Activated CD4-positive, alpha-beta T cell treated with anti-CD3 and anti-CD28 coated beads for 48 hours (primary cell): ENCODE measurements at places on chromosomes 5 and 9.

DNA sequence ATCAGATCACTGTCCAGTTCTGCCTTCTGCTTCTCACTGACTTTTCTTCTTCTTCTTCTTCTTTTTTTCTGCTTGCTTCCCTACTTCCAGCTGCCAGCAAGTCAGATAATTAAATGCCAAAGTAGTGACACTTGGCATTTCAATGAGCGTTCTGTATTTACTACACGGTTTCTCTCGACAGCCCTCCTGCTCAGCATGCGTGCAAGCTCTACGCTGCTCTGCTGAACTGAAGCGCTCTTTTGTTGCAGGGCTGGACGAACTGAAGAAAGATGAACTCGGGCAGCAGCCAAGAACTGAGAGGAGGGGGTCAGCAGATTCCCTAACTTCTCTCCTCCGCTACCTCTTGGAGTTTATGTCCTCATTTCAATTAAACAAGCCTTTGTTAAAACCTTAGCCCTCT, 319.1 kb downstream of the GLIS3 start:
- DNase-seq = no peak

DNA sequence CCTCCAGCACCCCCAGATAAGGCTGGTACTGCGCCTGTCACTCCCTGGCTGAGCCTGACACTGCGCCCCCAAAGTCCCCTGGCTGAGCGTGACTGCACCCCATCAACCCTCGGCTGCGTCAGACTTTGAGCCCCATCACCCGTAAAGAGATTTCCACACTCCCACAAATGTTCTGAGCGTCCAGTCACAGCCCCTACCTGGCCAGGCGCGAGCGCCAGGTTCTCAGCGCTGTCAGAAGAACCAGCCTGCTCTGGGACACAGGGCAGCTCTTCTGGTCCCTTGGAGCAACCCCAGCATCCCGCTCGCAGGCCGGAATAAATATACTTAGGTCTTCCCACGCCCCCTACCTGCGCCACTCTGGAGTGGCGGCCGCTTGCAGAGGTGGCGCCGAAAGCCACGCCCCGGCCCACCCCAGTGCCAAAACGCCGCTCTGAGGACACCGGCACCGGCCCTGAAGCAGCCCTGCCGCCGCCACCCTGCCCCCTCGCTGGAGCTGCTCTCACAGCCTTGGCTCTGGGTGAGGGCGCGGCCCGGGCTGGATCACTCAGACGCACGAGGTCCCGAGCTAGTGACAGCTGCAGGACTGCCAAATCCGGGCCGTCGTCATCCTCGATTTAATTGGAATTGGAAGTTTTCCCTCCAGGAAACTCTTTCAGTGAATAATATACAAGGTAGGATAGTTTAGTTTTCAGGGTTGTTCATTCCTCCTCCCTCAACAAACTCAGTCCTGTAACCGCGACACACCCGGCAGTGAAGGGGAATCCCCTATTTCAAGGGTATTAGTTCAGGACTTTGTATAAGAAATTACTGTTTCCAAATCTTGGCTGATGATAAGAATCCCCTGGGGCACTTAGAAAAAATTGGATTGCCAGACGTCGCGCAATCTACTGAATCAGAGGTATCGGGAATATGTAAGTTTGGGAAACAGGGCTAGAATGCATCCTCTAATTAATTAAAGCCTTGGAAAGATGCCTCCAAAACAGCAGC, 1.2 kb upstream of the CEMIP2 start:
- peak; percentile 74 for DNase-seq

DNA sequence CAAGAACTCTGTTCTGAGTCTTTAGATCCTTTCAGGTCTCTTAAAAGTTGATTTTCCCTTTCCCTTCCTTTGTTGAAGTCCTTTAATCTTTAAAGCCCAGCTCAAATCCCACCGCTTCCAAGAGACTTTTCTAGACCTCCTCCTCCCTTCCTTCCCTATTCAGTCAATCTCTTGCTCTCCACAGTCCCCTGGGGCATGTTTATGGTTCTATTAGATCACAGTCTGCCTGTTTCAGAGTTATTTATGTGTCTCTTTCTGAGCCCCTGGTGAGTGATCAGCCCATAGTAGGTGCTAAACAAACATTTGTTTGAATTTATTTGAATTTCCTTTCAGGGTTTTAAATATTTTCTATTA, 7.2 kb upstream of the ARSI start:
- DNase-seq = no peak

GRCh38 chr5:72633649-72634048, 126.4 kb upstream of the ZNF366 start:
- no peak for DNase-seq

GRCh38 chr5:72602696-72603685, 95.8 kb upstream of the ZNF366 start:
- no peak for DNase-seq

GRCh38 chr5:180720486-180720885, 19.4 kb downstream of the OR2Y1 start:
- no peak for DNase-seq

GRCh38 chr9:35311891-35312639, 150.3 kb downstream of the UNC13B start:
- DNase-seq = no peak

DNA sequence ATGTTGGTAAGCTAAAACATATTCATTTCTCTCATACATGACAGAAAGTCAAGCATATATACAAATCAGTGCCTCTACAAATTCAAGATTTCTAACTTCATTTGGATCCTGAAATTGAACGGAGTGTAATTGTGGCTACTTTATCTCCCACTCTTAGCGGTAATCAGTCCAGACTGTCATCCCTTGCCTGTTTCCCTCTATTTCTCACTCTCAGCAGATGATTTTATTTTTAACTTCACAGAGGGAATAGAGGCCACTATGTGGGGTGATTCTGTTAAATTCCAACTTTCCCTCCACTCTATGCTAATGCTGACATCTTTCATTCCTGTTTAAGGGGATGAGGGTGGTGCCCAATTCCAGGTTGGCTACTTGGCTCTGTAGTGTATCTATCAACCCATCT, 153.8 kb upstream of the KCNN2 start:
- DNase-seq = no peak

DNA sequence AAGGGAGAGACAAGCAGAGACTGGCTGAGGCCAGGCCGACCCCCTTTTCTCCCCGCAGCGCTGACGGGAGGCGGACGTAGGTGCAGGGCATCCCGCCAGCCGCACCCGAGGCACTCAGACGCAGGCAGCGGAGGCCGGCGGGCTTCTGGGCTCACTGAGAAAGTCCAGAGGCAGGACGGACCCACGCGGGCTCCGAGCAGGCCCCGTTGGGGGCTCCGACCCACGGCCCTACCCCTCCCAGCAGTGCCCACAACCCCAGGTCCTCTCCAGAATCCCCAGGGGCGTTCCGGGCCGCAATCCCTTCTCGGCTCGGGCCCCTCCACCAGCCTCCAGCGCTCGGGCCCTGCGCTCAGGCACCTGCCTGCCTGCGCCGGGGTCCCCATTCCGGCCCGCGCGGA, 543 bp downstream of the MTMR12 start:
- DNase-seq = peak; percentile 59

DNA sequence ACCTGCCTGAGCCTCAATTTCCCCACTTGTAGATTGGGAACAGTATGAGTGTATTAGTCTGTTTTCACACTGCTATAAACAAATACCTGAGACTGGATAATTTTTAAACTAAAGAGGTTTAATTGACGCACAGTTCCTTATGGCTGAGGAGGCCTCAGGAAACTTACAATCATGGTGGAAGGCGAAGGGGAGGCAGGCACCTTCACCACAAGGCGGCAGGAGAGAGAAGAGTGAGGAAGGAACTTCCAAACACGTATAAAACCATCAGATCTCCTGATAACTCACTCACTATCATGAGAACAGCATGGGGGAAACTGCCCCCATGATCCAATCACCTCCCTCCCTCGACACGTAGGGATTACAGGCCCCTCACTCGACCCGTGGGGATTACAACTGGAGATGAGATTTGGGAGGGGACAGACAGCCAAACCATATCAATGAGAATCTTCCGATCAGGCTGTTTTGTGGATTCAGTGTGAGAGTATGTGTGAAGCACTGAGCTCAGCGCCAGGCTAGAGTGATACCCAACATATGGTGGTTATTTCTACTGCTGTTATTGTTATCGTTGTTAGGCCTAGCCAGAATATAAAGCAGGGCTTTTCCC, 14.6 kb upstream of the LMX1B start:
- DNase-seq = no peak

GRCh38 chr5:6780802-6781391, 67.7 kb downstream of the TENT4A start:
- DNase-seq = peak; percentile 60

- DNase-seq = no peak
These were observed 152.9 kb upstream of the CHD1 start for GRCh38 chr5:99081711-99082110.

GRCh38 chr9:125758986-125759763, 12.0 kb downstream of the PBX3 start:
- DNase-seq = no peak

GRCh38 chr5:1380910-1381309, 36.0 kb upstream of the CLPTM1L start:
- DNase-seq = no peak

DNA sequence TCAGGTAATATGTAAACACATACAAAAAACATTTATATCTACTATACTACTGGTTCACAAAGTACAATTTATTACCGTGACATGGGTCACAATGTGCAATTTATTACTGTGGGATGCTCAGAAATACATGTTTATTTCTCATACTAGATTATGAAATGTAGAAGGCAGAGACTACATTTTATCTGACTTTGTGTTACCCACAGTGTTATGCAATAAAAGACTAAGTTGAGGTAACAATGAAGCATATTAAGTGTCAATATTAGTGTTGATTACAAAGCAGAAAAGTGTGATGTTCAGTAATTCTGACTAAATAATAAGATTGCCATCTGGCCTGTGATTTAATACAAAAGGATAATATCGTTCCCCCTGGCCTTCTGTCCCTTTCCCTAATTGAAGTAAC, 42.4 kb downstream of the CPLANE1 start:
- no peak for DNase-seq

DNA sequence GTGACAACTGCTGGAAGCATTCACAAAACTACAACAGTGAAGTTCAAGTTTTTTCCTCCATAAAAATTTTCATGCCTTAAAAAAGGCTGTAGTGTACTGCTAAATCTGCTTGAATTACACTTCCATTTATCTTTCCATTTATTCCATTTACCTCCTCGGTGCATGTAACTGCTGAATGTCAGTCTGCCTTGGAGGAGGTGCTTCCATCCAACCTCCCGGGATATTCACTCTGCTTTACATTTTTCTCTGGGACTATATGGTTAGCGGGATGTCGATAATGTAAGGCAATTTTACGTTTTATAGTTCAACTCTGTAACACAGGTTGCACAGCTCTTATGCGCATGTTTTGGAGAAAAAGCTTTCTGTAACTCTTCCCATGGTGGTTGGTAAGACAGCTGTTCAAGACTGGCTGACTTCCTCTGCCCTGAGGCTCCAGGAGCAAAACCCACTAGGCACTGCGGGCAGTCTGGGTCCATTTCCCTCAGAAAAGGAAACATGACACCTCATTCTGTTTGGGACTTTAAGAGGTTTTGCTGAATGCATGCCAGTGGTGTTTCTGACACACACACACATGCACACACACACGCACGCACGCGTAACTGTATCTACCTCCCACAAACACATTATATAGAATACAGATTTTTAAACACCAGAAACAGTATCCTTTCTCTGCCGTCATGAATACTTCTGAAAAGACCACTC, 66.1 kb downstream of the SPTLC1 start:
- no peak for DNase-seq

DNA sequence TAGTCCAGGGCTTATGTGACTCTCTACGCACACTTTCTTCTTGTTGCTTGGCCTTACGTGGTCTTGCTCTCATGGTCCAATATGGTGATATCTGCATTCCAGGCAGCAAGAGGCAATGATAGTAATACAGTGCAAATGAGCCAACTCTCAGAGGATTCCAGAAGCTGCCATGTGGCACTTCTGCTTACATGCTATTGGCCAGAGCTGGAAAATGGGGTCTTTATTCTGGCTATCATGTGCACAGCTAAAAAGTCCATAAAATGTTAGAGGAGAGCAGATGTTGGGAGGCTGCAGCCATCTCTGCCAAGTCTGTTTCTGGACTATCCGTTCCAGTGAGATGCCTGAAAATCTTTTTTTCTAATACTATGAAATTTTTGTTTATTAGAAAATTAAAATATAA, 2.9 kb upstream of the SEPTIN8 start:
- no peak for DNase-seq

DNA sequence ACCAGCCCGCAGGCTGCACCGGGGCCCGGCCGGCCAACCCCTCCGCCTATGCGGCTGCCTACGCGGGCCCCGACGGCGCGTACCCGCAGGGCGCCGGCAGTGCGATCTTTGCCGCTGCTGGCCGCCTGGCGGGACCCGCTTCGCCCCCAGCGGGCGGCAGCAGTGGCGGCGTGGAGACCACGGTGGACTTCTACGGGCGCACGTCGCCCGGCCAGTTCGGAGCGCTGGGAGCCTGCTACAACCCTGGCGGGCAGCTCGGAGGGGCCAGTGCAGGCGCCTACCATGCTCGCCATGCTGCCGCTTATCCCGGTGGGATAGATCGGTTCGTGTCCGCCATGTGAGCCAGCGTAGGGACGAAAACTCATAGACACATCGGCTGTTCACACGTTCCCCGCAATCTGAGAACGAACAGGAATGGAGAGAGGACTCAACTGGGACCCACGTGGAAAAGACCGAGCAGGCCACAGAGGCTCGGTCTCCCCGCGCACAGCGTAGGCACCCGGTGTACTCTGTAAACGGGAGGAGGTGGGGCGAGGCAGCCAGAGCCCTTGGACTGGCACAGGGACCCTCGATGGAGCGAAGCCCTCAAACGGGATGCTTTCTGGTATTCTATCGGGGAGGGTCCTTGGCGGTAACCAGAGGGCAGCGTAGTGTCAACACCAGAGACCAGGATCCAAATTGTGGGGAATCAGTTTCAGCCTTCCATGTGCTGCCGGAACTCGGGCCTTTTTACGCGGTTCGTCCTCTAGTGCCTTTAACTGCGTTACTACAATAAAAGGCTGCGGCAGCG, 1.9 kb downstream of the FOXE1 start:
- no peak for DNase-seq

DNA sequence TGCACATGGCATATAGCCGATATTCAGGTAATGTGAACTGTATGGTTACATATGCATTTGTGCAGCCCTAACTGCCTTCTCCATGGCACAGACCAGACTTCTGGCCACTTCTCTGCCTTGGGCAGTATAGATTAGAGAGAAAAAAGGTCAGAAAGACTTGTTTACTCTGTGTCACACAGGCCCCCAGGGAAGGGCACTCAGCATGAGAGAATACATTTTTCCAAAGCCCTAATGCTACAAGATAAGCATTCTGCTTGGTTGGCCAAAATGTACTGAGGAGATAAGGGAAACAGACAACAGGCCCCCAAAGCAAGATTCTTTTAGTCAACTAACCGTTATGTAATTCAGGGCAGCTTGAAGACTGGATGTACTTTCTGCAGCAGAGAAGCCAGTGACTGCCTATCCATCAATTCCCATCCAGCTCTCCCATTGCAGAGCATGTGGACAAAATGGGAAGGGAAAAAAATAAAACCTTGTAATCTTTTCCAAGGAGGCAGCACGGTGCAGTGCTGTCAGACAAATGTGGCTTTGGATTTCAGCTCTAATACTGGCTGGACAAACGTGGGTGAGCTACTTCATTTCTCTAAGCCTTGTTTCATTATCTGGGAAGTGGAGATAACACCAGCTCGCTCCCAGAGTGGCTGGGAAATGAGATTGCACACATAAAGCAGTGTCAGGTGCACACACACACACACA, 205.9 kb downstream of the NSG2 start:
- DNase-seq = no peak

- DNase-seq = peak; percentile 21
These were observed 877 bp downstream of the SH3GLB2 start for GRCh38 chr9:129027224-129027684.
